GM23248 (cell line): ENCODE measurements at places on chromosomes 3 and 15. TPM values are rescaled to one million over a fixed set of nuclear protein-coding genes. Genes with fewer than 3 reads are reported as not detected.
A peak's percentile ranks its signal among the peaks of the same experiment; 100 is the strongest.

- no peaks in the 10 kb centered on the region for H3K27me3 ChIP-seq
- DNase-seq: no peak
- H3K4me1 ChIP-seq: peaks cover 7% of the 10 kb centered on the region; the same call in 1 of the 2 replicates
- no peak overlapping the region for H3K4me3 ChIP-seq
- H3K27ac ChIP-seq: no peak overlapping the region
Observed at GRCh38 chr15:85763673-85764633, 30.8 kb downstream of the KLHL25 start.

DNA sequence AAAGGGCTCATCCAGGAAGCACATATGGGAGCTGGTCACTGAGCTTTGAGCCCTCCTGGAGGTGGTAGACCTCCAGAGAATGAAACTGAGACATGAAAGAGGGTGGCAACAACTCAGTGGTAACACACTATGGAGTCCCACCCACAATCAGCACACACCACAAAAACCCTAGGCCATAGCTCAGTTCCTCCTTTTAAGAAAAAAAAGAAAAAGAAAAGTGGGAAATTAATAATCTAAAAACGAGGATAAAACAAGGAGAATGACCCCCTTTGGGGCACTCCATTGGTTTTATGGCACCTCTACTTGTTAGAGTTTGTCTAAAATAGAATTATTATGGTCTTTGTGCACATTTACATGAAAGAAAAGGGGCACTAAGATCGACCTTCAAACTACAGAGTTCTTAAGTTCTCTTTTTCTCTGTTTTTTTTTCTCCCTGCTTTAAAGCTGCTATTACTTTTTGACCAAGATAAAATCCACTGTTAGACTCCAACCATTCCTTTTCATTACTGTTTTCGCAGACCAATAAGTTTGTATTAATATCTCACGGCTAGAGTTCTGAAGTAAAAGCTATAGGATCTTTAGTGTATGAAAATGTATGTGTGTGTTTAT, 40.2 kb upstream of the ZBTB20 start:
- H3K27ac ChIP-seq: no peak overlapping the region
- H3K4me1 ChIP-seq: no peaks in the 10 kb centered on the region
- no peak overlapping the region for H3K4me3 ChIP-seq
- DNase-seq: no peak

DNA sequence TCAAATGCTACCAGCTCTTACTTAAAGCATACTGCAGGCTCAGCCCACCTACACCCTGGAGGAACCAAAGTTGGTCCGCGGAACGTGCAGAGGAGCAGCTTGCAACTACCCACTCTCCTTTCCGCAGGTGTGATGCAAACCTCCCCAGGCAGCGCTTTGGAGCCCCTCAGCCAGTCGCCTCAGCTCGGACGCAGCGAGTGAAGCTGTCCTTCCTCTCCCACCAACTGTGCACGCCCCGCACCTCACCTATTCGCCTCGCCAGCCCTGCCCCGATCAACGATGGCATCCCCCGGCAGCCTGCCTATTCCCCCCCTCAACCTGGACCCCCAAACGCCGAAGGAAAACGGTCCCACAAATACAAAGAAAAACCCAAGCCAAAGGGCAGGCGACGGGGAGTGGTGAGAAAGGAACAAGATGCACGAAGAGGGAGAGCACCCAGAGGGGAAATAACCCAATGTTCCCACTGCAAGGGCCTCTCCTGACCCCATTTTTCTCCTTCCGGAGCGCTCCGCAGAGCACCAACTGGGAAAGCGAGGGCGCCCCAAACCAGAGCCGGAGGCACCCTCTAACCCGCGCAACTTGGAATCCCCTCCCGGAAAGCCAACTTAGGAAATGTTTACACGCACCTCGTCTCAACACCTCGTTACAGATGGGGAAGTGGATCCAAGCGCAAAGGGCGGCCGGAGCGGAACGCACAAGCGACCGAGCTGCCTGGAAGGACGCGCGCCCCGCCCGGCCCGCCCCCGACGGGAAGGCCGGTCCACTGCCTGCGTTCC, 665 bp downstream of the GLB1 start:
- H3K4me1 ChIP-seq: no peaks in the 10 kb centered on the region; the same call in 1 of the 2 replicates
- no peaks in the 10 kb centered on the region for H3K27me3 ChIP-seq
- H3K4me3 ChIP-seq: peak overlapping the region; percentile 90
- no peaks in the 10 kb centered on the region; the same call in 1 of the 2 replicates for H3K36me3 ChIP-seq

- H3K4me1 ChIP-seq: peaks cover 6% of the 10 kb centered on the region; the same call in 1 of the 2 replicates
- DNase-seq: no peak
- no peak overlapping the region for H3K27ac ChIP-seq
- no peak overlapping the region for H3K4me3 ChIP-seq
- H3K36me3 ChIP-seq: no peaks in the 10 kb centered on the region
- H3K27me3 ChIP-seq: no peaks in the 10 kb centered on the region
Observed at GRCh38 chr15:23420806-23421575, 26.1 kb downstream of the GOLGA6L2 start.

DNA sequence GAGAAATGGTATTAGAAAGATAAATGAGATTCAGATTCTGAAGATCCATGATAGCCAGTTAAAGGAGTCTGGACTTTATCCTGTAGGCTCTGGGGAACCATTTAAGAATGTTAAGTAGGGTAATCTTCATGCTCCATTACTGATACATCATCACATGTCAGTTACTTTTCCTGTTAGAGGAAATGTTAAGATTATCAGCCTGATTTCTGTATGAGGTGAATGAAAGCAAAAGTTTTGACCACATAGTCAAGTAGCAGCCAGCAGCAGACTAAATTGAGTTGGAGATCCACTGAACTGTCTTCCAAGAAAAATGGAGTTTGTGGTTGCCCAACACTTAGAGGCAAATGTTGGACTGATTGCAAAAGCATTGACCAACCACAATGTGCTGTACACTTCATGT, 4.7 kb upstream of the COPB2 start:
- DNase-seq: no peak
- no peak overlapping the region for H3K4me3 ChIP-seq
- H3K4me1 ChIP-seq: 0 out of 2 replicates have a peak, but pooled peaks cover 7% of the 10 kb centered on the region

The CYP8B1 gene
- polyA plus RNA-seq: not detected in 2 replicates

GRCh38 chr3:7697548-7697947, 804.1 kb upstream of the LMCD1 start:
- no peaks in the 10 kb centered on the region for H3K36me3 ChIP-seq
- H3K4me3 ChIP-seq: no peak overlapping the region
- no peak for DNase-seq
- H3K27ac ChIP-seq: no peak overlapping the region
